ENCODE measurements at places on chromosomes 12 and 14.
A peak's percentile ranks its signal among the peaks of the same experiment; 100 is the strongest.

- DNase-seq = no peak
Observed at GRCh38 chr14:81235096-81235495, 14.3 kb upstream of the GTF2A1 start.

- DNase-seq = no peak
Observed at GRCh38 chr12:4416276-4416675, 29.3 kb downstream of the FGF6 start.

DNA sequence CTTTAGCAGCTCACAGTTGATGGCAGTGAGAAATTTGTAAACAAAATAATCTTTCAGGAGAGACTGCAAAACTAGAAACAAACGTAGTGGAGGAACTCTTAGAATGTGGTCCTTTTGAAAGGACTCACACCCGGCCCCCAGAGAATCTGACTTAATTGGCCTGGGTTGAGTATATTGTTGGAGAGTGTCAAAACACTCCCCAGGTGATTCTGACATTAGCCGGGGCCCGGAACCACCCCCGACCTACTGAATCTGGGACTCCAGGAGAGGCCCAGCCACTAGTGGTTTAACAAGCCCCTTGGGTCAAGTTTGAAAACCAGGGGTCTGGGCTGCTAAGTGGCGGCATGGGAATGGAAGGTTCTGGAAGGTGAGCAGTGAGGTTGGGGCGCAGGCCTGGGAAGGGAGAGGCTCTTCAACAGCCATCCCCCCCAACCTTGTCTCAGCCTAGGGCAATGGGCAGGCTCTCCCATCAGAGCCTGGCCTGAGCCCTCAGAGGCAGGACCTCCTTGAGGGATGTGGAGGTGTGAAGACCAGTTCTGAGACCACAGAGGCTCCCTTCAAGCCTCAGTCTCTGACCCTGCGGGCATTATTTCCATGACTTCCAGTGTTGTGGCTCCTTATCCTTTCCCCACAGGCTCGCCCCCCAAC lies 1.1 kb upstream of the ELK3 start:
- no peak for DNase-seq

DNA sequence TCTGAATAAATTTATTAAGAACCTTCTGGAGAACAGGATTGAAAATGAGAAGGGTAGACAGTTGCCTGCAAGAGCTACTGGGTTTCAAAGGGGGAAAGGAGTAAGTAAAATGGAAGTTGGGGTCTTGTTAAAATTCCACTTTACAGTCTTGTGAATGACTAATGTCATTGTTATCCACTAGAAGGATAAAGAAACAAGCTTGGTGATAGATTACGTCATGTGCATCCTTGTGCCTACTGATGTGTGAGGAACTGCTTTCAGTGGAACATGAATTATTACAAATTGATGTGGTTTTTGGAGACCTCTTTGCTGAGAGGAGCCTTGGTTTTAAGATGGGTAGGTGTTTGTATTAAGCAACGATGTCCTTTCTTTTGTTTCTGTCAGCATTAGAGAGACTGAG lies 272.5 kb upstream of the PRICKLE1 start:
- DNase-seq = no peak

- no peak for DNase-seq
Observed at GRCh38 chr14:34050606-34051005, 99.7 kb upstream of the EGLN3 start.

- DNase-seq = no peak
Observed at GRCh38 chr12:119274636-119275065, 59.9 kb upstream of the CCDC60 start.

DNA sequence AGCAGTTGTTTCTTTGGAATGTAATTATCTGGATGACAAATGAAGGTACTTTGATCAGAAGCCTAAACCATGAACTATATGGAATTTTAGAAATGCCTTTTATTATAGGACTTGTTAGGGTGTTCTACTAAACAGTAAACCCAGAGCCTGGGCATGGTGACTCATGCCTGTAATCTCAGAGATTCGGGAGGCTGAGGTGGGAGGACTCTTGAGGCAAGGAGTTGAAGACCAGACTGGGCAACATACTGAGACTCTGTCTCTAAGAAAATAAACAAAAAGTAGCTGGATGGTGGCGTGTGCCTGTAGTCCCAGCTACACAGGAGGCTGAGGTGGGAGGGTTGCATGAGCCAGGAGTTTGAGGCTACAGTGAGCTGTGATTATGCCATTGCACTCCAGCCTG lies 23.9 kb downstream of the PALS1 start:
- DNase-seq = no peak

DNA sequence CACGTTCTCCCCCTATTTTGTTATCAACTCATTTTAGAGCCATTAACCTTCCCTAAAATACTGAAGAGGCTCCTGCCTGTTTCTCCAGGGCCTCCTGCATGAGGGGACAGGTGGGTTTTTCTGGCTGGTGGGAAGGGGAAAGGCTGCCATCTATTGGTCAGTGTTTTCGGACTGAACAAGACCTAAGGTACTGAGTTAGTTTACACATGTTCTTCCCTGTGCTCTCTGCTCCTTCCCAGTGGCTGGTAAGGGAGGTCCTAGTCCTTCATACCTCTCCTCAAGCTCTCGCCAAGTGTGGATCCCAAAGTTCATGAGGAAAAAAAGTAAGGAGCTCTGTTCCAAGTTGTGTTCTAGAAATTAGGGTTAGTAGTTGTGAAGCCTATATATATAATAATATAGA lies 357.5 kb downstream of the FSCB start:
- DNase-seq = no peak

DNA sequence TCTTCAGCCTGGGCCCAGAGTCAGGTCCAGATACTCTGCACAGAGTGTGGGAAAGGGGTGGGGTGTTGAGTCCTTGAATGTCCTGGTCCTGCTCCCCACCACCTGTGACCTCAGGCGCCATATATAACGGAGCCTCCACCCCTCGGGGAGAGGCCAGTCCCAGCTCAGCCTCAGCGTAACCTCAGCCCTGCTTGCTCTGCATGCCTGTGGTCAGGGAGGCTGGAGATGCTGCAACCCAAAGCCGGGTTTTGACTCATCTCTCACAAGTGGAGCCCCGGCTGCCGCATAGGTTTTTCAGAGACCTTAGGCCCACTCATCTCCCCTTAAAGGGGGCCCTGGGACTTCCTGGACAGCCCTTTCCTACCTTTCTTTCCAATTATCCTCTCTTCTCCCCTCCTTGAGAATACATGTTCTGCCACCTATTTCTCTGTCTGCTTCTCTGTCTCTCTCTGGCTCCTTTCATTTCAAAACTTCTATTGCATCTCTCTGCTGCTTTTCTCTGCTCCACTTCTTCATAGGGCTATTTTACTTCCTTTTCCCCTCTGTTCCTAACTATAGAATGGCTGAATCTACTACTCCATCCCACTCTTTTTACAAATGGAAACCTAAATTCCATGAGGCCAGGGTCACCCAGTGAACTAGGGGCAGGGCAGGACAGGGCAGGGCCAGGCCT lies 1.2 kb downstream of the ITGB7 start:
- peak; percentile 68 for DNase-seq

GRCh38 chr14:21043974-21044618 lies 1.9 kb downstream of the RNASE7 start:
- no peak for DNase-seq

- no peak for DNase-seq
Observed at GRCh38 chr14:83425706-83426105, 1892.1 kb upstream of the SEL1L start.

GRCh38 chr14:58395812-58396788 lies at the start of gene TOMM20L:
TOMM20L (plus strand) TSS chr14:58395930; CDS start chr14:58395958, 28 bp downstream.
- DNase-seq = peak; percentile 72

- no peak for DNase-seq
Observed at GRCh38 chr14:54314365-54315104, 82.3 kb upstream of the CDKN3 start.

DNA sequence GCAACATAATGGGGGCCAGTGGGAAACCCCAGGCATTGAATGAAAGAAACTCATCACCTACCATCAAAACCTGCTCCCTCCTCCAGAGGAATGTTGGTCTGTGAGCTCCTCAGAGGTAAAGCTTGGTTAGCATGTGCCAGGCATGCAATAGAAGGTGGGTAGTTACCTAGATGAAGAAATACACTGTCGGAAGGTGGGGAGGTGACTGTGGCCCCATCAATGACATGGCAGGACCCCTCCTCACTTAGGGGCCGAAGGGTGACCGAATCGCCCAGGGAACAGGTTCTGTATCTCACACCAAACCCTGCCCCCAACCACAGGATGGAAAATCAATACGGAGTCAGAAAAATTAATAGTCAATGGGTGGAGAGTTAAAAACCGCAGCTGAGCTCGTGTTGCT lies 135.6 kb downstream of the BCL11B start:
- DNase-seq = no peak

- DNase-seq = no peak
Observed at GRCh38 chr14:96626121-96626768, 124.1 kb downstream of the PAPOLA start.

- DNase-seq = no peak
Observed at GRCh38 chr12:4133636-4134447, 139.7 kb upstream of the CCND2 start.

DNA sequence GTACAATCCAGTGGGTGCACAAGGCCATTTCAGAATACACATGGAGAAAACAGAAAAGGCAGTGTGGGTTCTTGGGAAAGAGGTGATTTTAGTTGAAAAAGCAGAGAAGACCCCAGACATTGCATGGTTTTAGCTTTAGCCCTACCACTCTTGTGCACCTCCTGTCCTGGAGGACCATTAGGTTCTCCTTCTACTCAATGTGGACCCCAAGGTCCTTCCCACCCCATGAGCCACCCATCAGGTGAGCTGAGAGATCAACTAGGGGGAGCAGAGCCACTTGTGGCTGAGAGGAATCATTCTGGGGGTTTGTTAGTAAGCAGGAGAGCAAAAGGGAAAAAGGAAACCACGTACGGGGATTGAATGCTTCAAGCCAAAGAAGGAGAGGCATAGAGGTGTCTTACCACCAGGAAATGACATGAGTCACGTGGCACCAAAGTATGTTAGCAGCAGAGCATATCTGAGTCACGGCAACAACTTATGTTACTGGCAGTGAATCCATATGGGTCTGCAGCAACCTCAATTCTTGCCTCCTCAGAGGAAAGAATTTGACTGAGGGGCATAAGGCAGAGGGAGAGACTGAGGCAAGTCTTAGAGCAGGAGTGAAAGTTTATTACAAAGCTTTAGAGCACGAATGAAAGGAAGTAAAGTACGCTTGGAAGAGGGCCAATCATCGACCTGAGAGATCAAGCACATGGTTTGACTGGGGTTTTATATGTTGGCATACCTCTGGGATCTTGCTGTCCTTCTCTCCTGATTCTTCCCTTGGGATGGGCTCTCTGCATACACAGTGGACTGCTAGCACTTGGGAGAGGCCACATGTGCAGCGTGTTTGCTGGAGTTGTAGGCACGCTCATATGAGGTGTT lies 73.9 kb downstream of the HSD17B6 start:
- peak; percentile 32 for DNase-seq

- no peak for DNase-seq
Observed at GRCh38 chr12:3092764-3093163, 15.6 kb downstream of the TSPAN9 start.

GRCh38 chr12:6950811-6951540 lies at the start of gene PTPN6:
PTPN6 (plus strand) TSS chr12:6951356; CDS start chr12:6951513, 157 bp downstream.
- peak; percentile 67 for DNase-seq

DNA sequence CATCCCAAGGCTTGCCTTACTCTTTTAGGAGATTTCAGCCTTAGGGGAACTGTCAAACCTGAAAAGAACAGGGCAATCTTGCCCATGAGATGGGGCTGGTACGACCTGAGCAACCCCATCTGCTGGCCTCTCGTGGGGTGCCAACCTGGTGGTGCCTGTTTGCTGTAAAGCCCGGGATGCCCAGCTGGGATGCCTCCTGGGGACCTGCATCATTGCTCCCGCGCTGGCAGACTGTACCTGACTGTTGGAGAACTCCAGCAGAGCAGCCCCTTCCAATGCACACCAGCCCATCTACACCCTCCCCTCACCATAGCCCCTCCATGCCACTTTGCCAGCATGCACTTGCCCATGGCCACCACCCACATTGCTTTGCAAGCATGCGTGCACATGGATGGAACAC lies 335.7 kb downstream of the RPS29 start:
- no peak for DNase-seq

GRCh38 chr12:14635776-14636175 lies 60.6 kb downstream of the GUCY2C start:
- DNase-seq = no peak

DNA sequence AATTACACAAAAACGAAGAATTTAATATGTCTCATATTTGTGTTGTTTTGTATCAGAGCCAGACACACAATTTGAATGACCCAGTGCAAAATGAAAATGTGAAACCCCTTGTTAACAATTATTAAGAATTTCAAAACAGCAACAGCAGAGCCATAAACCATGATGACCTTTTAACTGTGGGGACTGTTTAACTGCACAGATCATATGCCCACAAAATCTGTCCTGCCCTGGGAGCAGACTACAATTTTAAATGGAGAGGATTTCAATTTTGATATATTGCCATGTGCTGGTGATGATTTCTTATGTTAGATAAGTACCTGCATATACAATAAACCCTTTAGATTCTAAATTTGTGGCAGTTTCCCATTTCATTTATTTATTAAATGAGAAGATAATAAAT lies 455.5 kb upstream of the MGAT4C start:
- DNase-seq = no peak

GRCh38 chr14:102819176-102819628 lies 42.0 kb downstream of the TRAF3 start:
- peak; percentile 64 for DNase-seq

DNA sequence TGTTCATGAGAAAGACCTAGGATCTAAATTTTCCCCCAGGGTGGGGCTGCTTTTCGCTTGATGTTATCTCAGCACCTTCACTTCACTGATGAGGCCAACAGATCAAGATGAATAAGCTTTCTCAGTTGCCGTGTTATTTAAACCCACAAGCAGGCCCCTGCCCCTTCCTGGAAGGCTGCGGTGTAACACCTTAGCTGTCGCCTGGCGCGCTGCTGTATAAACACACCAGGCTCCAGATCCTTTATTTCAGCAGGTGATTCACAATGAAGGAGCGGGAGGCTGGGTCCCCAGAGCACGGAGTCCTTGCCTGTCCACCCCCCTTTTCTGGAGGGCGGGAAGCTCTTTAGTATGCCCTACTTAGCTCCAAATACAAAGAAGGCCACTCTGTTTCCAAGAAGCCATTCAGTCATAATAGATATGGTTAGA lies 515.4 kb downstream of the FUT8 start:
- peak; percentile 94 for DNase-seq

- no peak for DNase-seq
Observed at GRCh38 chr12:51784688-51785087, 63.8 kb downstream of the FIGNL2 start.

GRCh38 chr14:84523746-84524145 lies 1006.2 kb upstream of the FLRT2 start:
- DNase-seq = no peak

Data from CD4-positive, alpha-beta T cell treated with Interleukin-4 for 4 hours (primary cell).